ENCODE measurements at places on chromosomes 6 and 20. TPM values are rescaled to one million over a fixed set of nuclear protein-coding genes. Genes with fewer than 3 reads are reported as not detected.

Gene ZNF831
- not detected for total RNA-seq

Gene CASS4
- total RNA-seq: 0.09 TPM

Gene AGPAT4
- total RNA-seq: 9.3 TPM

Gene SEL1L2
- not detected for total RNA-seq

Gene DOK5
- total RNA-seq: 20.7 TPM

Gene IBTK
- 62.8 TPM for total RNA-seq

Gene VGLL2
- not detected for total RNA-seq

Gene PRDM13
- not detected for total RNA-seq

Gene RWDD1
- 21.9 TPM for total RNA-seq

Gene NRN1
- total RNA-seq: not detected

Gene CNKSR3
- 4.2 TPM for total RNA-seq

Gene CCM2L
- not detected for total RNA-seq

Gene CLVS2
- total RNA-seq: under 0.01 TPM

Gene CPXM1
- 0.71 TPM for total RNA-seq

Gene MAVS
- total RNA-seq: 16.9 TPM

Gene FAM110A
- 1.00 TPM for total RNA-seq

Gene ARHGAP18
- 15.6 TPM for total RNA-seq

Gene CCN6
- total RNA-seq: not detected

Gene RIPOR3
- 21.7 TPM for total RNA-seq

Gene LRRC73
- total RNA-seq: 0.65 TPM

Gene BPIFB4
- not detected for total RNA-seq

Gene DBNDD2
- 1.1 TPM for total RNA-seq

Gene EPPIN
- not detected for total RNA-seq

Gene TSHZ2
- 0.43 TPM for total RNA-seq

Gene TAF8
- total RNA-seq: 12.6 TPM

Gene CRISP2
- total RNA-seq: not detected

Measured in smooth muscle cell of bladder (primary cell).